ENCODE measurements at places on chromosomes 12 and 14.
A peak's percentile ranks its signal among the peaks of the same experiment; 100 is the strongest.

- no peak for DNase-seq
Measured at GRCh38 chr14:98173305-98173704, 1098.7 kb downstream of the BCL11B start.

DNA sequence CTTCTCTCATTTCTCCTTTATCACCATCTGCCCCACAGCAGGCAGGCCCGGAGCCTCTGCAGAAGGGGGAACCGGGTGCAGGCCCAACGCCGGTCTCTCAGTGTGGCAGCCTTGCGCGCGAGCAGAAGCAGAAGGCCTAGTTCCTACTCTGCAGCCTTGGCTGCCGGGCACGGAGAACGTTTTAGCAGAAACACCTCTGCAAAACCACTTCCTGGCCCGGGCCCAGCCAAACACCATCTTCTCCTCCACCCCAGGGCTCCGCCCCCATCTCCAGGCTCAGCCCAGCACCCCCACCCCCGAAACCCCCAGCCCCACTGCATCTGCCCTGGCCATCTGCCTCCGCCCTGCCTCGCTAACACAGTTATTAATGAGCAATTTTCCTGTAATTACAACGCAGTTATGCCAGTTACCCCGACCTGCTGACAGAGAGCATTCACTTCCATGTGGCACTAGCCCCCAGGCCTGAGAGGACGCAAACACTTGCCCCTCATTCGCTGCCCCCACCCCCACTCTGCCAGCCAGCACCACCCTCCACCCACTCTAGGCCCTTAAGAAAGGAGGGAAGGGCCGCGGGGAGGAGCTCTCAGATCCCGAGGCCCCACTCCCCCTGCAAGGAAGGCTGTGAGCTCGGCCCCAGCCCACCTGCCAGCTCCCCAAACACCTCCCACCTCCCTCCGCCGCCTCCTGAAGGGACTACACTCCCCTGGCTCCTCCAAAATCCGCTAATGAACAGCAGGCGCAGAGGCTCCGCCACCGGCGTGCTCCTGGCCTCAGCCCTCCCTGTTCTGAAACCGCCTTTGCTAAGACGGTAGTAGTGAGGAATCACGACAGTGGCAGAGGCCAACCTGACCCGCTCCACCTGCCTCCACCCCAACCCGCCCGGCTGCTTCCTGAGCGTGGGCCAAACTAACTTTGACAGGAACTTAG lies 44.7 kb upstream of the FBRSL1 start:
- DNase-seq: no peak

DNA sequence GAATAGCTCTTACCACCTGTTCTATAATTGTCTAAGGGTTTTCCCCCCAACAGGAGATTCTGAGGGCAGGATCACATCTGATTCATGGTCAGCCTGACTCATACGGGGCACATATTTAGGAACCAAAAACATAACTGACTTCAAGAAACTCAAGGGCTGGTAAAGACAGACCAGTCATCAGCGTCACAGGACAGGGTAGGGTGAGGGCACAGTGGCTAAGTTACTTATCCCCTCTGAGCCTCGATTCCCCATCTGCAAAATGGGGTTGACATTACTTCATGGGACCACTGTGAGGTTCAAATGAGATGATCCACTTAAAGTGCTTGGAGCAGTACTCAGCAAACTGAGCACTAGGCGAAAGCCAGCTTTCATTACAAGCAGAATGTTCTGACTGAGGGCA lies 606 bp downstream of the CINP start:
- no peak for DNase-seq

- no peak for DNase-seq
Measured at GRCh38 chr12:106973545-106973944, 13.4 kb downstream of the MTERF2 start.

DNA sequence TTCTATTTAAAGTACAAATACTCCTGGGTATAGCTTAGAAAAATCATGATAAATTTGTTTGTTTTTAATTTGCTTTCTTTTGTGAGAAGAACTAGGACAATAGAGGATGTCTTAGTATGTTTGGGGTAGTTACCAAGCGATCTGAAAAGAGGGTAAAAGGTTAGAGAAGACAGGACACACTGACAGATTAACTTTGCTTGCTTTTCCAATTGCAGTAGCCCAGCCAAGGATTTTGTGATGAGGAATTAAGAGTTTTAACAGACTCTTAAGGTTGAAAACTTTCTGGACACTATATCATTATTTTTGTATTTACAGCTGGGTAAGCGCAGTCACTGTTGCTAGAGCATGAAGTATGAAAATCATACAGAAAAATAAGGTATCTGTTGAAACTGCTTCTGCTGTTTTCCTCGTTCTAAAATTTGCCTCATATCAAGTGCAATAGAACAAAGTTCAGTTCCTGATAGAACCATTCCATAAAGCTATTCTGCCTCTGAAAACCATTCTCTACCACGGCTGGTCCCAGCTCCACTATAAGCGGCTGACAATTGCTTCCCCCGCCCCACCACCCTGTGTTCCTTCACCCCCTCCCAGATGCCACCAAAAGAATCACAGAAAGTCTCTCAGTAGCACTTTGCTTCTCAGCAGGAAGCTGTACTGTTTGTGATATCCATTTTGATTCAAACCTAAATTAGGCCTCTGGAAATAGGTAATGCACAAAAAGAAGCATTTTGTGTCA lies 413.4 kb downstream of the BCAT1 start:
- DNase-seq: no peak

DNA sequence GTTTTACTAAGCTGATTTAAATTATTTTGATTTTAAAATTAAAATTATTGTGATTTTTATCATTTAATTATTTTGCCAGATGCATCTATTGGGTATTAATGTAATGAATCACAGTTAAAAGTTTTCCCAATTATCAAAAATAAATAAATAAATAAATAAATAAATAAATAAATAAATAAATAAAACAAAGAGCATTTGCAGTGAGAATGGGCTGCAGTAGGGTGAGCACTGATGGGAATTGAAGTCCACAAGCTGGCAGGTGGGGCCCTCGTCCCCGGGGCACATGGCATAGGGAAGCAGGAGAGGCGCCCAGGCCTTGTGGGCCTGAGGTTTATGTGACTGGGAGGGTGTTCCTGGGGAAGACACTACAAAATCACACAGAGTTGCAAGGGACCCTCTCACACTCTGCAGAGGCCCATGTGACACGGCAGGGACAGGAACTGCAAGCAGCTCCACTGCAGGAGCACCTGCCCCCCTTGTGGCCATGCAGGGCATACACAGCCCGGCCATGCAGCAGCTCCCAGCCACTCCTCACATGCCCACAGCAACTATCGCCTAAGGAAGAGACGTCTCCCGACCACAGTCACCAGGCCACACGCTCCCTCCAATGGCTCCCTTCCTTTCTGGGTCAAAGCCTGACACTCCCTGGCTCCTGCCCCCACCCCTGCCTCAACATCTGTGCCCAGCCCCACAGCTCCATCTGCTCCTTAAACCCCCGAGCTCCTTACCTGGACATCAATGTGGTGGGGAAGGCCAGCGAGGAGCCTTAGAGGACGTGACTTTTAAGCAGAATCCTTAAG lies 256.3 kb upstream of the SFSWAP start:
- DNase-seq: peak; percentile 0

DNA sequence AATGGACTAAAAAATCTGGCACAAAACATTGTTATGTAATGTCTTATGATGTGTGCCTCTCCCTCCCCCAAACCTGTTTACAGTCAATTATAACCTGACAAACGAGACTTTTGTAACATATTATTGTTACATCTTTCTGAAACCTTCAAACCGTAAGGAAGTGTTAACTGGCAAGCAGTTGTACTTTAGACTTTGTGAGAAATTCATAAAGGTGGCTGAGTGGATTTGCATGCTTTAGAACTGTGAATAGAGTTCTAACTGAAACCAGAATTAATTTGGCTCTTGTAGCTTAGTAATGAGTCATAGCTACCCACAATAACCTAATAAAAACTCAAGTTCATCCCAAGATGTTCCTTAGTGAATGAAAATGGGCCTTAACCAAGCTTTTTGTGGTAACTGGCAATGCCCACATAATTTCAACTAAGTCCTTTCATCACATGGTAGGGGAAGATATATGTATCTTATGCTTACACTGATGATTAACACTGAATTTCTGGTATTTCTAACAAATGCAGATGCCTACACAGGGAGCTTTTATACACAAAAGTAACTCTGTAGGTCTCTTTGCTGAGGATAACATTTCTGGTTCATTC lies 29.7 kb downstream of the RAD9B start:
- no peak for DNase-seq

Data from NCI-H345 (cell line).